Activated naive CD8-positive, alpha-beta T cell treated with anti-CD3 and anti-CD28 coated beads, Interleukin-2, amount 50 U/mL, for 24 hours (primary cell): ENCODE measurements at places on chromosomes 16 and 17.

GRCh38 chr17:19719355-19720209 lies 3.2 kb upstream of the SLC47A2 start:
- DNase-seq = no peak

GRCh38 chr17:72176516-72176851 lies 55.7 kb downstream of the SOX9 start:
- no peak for DNase-seq

- DNase-seq = no peak
Observed at GRCh38 chr17:79681628-79682261, 49.0 kb upstream of the ENPP7 start.

GRCh38 chr16:9790199-9790598 lies 392.0 kb downstream of the GRIN2A start:
- no peak for DNase-seq

- DNase-seq = peak; percentile 76
Observed at GRCh38 chr16:30184096-30184890, 891 bp downstream of the CORO1A start.

DNA sequence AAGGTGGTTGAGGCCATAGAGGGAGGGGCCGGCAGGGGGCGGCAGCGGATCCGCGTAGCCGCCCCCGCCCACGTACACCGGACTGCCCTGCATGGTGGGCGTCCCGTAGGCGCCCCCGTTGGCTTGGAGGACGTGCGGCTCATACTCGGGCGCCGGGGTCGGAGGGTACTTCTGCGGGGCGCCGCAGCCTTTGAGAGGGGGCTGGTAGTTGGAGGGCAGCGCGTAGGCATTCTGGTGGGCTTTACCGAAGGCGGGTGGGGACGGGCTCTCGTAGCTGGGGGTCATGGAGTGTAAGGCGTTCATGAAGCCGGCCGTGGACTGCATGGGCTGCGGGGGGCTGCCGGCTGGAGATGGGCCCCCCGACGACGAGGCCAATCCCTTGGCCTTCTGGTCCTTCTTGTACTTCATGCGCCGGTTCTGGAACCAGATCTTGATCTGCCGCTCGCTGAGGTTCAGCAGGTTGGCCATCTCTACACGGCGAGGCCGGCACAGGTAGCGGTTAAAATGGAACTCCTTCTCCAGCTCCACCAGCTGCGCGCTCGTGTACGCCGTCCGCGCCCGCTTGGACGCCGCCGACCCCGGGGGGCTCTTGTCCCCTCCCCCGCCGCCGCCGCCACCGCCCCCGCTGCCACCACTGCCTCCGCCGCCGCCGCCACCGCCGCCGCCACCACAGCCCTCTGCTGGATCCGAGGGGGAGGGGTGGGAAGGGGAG lies 5.7 kb upstream of the HOXB2 start:
- no peak for DNase-seq

- no peak for DNase-seq
Observed at GRCh38 chr16:79685871-79686270, 85.3 kb upstream of the MAF start.

- no peak for DNase-seq
Observed at GRCh38 chr17:70658317-70658716, 489.0 kb downstream of the KCNJ2 start.
